Lung (tissue), 17 donors: ENCODE measurements at places on chromosomes 1 and 21. TPM values are rescaled to one million over a fixed set of nuclear protein-coding genes. Genes with fewer than 3 reads are reported as not detected.

UBASH3A gene
- 0.88 TPM for total RNA-seq

KRTAP20-4 gene
- total RNA-seq, result not detected

PCAT6 gene
- total RNA-seq, result 1.3 TPM

GRCh38 chr21:43343095-43343991 lies 83.6 kb downstream of the SIK1 start:
- peak; percentile 69 for DNase-seq

DNA sequence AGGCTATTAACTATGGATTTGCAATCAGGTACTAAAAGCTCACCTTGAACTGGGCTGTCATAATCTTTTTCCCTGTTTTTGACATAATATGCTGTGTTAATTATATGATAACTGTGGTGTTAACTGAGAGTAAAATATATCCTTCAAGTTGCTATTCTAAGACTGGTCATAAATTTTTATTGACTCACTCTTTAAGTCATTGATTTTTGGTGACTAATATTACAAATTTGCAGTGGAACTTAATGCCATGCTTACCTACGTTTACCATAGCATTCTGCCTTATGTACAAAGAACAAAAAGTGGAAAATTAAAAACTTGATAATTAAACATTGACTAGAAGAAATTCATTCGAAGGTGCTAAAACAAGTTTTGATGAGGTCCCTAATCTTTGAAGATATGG lies 872.4 kb downstream of the BRINP3 start:
- no peak for DNase-seq

- DNase-seq, result no peak
These were observed 22.6 kb downstream of the PLEKHM2 start for GRCh38 chr1:15706751-15707150.

GRCh38 chr1:53766831-53767405 lies 28.0 kb upstream of the GLIS1 start:
- DNase-seq, result no peak

GRCh38 chr1:241519308-241520079 lies at the start of gene FH:
FH (minus strand) TSS chr1:241519755; CDS start chr1:241519722, 33 bp downstream.
- DNase-seq, result peak; percentile 97

COL24A1 gene
- total RNA-seq, result 0.92 TPM

MARCKSL1 gene
- 37.9 TPM for total RNA-seq

TNFRSF9 gene
- total RNA-seq, result 0.65 TPM

GRCh38 chr1:236281198-236281653 lies 532 bp downstream of the ERO1B start:
- DNase-seq, result peak; percentile 61

MPL gene
- total RNA-seq, result 0.67 TPM

GRCh38 chr1:47650611-47651010 lies 212.8 kb downstream of the FOXD2 start:
- no peak for DNase-seq

DNA sequence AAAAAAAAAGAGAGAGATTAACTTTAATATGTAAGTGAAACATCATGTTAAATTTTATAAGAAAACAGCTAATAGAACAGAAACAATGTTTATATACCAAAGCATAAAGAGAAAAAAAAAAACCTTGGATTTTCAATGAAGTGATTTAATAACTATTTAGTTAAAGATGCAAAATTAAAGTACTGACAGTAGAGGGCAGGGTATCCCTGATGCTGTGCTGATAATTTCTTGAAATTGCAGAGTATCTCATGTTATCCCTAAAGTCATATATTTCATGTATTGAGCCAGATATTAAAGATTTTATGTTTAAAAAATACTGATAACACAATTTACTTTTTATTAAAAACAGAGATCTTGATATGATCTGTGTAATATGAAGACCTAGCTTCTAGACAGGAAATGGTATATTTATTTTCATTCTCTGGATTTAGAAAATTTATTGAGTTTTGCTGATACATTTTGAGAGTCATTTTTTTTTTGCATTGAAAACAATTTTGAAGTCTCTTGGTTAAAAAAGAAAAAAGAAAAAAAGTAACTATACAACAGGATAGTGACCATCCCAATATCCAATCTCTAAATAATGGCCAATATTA lies 273.2 kb downstream of the USP25 start:
- peak; percentile 65 for DNase-seq

- DNase-seq, result no peak
These were observed 88.4 kb upstream of the TMPRSS2 start for GRCh38 chr21:41596241-41596925.

- DNase-seq, result no peak
These were observed 15.8 kb downstream of the SCYL3 start for GRCh38 chr1:169877800-169878491.

ZBTB48 gene
- total RNA-seq, result 21.6 TPM

- peak; percentile 90 for DNase-seq
These were observed 7.2 kb upstream of the TACSTD2 start for GRCh38 chr1:58584082-58584895.

OPTC gene
- total RNA-seq, result not detected

DNA sequence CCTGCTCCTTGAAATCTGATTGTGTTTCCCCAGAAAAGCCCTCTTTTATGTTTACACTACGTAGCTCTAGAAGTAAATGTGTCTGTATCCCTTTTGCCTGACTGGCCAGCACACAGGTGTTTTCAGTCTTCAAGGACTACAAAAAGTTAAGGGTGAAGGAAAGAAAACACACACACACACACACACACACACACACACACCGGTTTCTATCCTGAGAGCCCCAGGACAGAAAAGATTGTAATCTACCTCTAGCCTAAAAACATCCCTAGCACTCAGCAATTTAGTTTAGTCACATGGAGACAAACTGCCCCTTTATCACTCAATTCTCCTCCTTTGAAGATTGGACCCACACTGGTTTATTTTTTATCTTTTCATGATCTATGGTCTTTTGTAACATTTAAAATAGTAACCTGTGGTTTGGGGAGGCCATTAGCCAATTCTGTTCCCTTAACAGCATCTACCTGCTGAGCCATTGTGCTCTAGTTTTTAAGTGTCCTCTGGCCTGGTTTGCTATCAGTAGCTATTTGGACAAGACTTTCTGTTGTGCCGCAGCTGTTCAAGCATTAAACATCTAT lies 15.8 kb upstream of the TRIM45 start:
- no peak for DNase-seq

HOOK1 gene
- 35.5 TPM for total RNA-seq

GRCh38 chr1:94027721-94028515 lies 93.0 kb downstream of the ABCA4 start:
- DNase-seq, result no peak

DNA sequence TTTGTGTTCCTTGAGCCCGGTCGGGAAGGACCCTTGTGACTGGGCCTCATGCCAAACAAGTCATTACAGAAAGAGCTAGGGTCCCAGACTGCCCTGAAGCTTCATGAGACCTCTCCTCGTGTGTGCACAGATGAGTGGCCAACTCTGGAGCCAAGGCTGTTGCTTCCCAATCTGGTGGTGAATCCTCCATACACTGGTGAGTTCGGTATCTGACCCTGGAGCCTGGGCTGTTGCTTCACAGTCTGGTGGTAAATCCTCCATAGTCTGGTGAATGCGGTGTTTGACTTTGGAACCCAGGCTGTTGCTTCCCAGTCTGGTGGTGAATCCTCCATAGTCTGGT lies 737.8 kb downstream of the MATN1 start:
- DNase-seq, result no peak

GRCh38 chr1:32981003-32981901 lies 16.6 kb upstream of the RNF19B start:
- DNase-seq, result peak; percentile 53

DNA sequence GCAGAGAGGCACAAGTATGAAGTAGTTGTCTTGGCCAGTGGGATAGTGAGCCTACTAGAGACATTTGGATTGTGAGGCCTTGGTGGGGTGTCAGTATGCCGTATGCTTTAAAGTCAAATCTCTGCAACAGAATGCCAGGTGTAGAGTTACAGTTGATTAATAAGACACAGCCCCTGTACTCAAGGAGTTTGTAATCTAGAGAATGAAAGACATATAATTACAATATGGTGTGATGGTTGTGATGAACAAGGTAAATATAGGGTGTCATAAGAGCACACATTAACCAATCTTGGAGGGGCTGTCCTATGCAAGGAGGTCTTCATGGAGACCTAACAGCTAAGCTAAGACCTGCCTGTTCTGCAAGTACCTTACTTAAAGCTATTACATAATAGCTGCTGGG lies 113.1 kb downstream of the ATF6 start:
- DNase-seq, result no peak

RAB3B gene
- 0.18 TPM for total RNA-seq

RGS13 gene
- total RNA-seq, result 0.48 TPM

DNA sequence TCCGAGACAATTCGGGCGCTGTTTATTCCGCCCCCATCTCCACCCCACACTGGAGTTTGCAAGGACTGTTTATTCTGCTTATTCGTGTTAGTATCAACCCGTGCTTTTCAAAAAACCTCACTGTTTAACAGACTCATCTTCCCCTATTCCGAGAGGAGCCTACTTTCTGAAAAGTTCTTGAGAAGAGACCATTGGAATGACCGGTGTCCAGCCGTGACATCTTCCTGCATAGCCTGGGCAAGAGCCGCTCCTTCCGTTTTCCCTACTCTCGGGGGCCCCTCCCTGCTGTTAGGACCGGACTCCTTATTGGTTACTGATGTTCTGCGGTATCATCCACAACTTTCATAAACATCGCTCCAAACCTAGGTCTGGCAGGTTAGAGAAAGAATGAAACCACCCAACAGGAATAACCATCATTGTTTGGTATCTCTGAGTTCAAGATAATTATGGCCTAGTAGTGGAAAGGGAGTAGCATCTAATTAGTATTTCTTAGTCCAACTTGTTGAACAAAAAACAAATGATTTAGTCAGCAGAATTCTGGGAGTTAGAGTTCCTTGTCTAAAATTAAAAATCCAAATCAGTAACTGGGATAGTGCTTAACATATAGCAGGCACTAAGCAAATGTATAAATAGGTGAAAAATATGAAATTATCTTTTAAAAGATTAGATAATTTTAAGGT lies 837 bp downstream of the STXBP3 start:
- peak; percentile 92 for DNase-seq

GRCh38 chr1:17919525-17920439 lies 164.6 kb downstream of the ACTL8 start:
- peak; percentile 77 for DNase-seq

KMO gene
- 6.1 TPM for total RNA-seq

GRCh38 chr1:204094313-204094729 lies 21.4 kb downstream of the SOX13 start:
- DNase-seq, result no peak

- DNase-seq, result no peak
These were observed 44.9 kb downstream of the FOXD2 start for GRCh38 chr1:47482786-47483185.

GRCh38 chr21:31772674-31773555 lies 41.0 kb upstream of the SCAF4 start:
- no peak for DNase-seq

NAV1 gene
- total RNA-seq, result 38.6 TPM

SUMO3 gene
- 45.5 TPM for total RNA-seq

FALEC gene
- total RNA-seq, result not detected

DNA sequence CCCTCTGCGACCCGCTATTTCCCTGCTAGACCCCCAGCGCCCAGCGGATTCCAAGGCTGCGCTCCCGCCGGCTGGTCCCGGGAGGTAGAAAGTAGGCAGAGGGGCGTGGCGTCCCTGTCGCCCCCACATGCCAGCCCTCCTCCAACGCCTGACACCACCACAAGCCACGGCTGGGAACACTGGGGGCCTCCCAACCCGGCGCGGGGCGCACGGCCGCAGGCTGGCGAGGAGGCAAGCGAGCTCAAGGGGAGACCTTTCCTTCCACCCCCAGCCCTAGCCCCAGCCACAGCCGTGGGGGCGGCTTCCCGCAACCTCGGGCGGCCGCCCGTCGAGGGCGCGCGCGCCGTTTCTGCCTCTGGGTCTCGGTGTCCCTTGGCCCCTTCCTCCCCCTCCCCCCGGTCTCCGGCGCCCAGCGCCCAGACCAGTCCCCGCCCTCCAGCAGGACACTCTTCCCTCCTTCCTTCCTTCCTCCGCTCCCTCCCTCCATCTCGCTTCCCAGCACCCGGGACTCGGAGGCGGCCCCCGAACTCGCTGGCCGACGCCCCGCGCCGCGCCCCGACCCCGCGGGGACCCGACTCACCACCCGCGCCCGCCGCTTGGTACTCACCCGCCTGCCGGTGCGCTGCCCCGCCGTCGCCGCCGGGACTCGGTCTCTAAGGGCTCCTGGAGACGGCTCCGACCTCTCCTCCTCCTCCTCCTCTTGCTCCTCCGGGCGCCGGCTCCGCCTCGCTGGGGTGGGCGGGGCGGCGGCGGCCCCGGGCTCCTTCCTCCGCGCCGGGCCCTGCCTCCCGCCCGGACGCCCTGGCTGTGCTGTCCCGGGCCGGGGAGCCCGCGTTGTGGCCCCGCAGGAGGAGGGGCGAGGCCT lies at the start of gene GNG12:
Gene GNG12 (minus strand): TSS at position 731 of the 865 bp plus-strand sequence. CDS start 125,781 bp downstream, outside the sequence.
- peak; percentile 87 for DNase-seq

- no peak for DNase-seq
These were observed 14.1 kb upstream of the TMEM240 start for GRCh38 chr1:1554550-1554925.

TARBP1 gene
- total RNA-seq, result 32.2 TPM

- DNase-seq, result no peak
These were observed 85.4 kb upstream of the TIAM1 start for GRCh38 chr21:31429506-31429905.

- no peak for DNase-seq
These were observed 464.9 kb upstream of the ADGRL2 start for GRCh38 chr1:81335876-81336275.

RAB7B gene
- total RNA-seq, result 16.2 TPM

DNA sequence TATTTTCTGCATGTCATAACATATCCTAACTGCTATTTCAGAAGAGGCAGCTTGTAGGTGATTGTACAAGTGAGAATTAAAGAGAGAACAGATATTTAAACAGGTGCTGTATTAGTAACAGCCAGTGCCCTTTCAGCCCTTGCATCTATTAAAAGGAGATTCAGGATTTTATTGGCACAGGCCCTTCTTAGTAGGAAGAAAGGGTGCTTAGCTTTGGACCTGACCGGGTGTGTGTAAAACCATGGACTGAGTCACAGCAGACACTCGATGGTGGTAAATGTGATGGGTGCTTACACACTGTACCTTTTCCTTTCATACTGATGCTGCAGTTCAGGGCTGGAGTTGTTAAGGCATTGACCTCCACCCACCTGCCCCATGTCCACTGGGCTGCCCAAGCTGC lies 12.7 kb upstream of the CD101 start:
- no peak for DNase-seq

DMRTA2 gene
- not detected for total RNA-seq

GRCh38 chr1:55612988-55613387 lies 397.8 kb upstream of the USP24 start:
- no peak for DNase-seq

GRCh38 chr1:109803901-109804331 lies 40.2 kb upstream of the EPS8L3 start:
- no peak for DNase-seq
